ENCODE measurements at places on chromosomes 3 and 15.

DNA sequence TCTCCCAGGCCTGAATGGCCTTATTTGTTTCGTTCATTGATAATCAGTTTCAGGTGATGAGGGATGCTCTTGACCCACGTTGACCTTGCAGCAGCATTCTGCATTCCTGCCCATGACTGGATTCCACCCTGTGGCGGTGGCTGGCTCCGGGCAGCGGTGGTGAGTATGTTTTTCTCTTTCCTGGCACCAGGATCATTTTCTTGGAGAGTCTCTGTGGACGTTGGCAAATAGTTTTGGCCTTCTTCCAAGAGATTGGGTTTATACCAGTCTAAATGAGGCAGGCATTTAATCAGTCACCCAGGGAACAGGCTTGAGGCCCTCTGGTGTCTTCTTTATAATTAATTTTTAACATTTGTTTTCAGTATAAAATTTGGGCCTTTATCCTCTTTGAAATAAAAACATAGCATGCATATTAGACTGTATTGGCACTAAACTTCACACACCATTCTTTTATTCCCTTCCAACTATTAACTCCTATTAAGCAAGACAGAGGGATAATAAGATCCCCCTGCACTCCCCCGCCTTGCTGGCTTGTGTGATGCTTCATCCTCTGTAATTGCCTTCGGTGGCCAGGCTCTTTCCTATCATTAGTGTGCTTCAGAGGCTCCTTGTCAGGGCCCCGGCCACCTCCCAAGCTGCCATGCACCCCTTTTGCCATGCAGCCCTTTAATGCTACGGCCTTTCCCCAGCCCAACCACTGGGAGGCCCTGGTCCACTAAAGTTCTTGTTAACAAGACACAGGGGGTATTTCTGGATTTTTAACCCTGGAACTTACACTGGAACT lies 176.2 kb upstream of the TOPAZ1 start:
- DNase-seq, result no peak

GRCh38 chr15:80563372-80563997 lies 131.6 kb upstream of the ABHD17C start:
- DNase-seq, result no peak

- no peak for DNase-seq
Observed at GRCh38 chr15:67575039-67575502, 32.6 kb downstream of the MAP2K5 start.

DNA sequence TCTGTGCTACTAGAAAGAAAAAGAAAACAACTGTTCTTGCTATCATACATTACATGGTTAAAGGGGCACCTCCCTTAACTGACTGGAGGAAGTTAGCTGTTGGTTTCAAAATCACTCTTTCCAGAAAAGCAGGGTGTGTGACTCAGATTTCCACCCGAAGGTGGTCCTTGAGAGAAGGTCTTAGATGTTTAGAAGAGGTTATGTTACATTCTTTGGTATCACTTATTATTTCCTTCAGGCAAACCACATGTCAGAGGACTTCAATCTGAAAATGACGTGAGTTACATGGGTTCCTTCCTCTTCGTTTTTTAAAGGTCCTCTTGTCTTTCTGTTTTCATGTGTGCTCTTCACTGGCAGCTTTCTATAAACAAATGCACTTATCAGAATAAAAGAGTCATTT lies 307.9 kb upstream of the CBLB start:
- DNase-seq, result peak; percentile 47

- no peak for DNase-seq
Observed at GRCh38 chr3:67723863-67724262, 69.5 kb upstream of the SUCLG2 start.

DNA sequence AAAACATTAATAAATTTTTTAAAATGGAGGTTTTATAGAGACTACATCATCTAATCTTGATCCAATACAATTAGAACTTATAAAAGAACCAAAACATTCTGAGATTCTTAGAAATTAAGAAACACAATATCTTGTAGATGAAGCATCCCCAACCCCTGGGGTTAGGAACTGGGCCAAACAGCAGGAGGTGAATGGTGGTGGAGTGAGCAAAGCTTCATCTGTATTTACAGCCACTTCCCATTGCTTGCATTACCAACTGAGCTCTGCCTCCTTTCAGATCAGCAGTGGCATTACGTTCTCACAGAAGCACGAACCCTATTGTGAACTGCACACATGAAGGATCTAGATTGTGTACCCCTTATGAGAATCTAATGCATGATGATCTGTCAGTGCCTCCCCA lies 36.3 kb downstream of the KNL1 start:
- no peak for DNase-seq

DNA sequence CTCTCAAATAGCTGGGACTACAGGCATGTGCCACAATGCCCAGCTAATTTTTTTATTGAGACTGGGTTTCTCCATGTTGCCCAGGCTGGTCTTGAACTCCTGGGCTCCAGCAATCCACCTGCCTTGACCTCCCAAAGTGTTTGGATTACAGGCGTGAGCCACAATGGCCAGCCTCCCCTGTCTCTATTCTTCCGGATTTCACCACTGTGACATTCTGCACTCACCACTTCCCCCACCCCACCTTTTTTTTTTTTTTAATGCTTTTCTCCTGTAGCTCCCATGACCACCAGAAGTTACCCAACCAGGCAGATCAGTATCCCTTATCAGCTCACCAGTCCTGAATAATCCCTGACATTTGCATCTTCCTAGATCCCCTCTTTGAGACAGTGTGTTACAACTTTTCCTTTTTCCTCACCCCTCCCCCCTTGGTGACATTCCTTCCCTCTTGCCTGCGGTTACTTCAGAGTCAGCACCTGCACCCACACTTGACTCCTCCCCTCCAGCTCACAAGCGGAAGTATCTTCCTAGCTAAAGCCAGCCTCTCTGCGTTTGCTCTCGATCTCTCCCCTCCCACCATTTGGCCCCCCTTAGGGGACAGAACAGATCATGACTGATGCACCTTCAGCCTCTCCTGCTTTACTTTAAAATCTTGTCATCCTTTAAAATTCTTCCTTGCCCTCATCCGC lies 13.5 kb upstream of the ZNF592 start:
- DNase-seq, result peak; percentile 78
